ENCODE measurements at places on chromosomes 6 and 20.
A peak's percentile ranks its signal among the peaks of the same experiment; 100 is the strongest.

DNA sequence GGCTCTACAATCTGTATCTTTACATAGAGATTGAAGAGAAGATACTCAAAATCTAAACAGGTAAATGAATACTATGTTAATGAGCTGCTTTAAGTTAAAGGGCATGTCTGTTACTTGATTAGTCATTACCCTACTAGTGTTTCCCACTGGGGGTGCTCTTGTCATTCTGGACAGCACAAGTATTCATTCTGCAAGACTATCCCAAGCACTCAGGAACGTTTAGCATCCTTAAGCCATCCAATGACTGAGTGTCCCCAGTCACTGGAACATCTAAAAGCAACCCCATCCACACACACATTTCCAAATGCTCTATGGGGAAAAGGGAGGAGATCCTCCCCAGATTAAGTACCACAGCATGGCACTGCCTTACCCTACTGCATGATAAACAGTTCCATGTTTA lies 25.7 kb downstream of the EZR start:
- no peak for DNase-seq

- DNase-seq = no peak
These were observed 277.3 kb downstream of the ZNF217 start for GRCh38 chr20:53316206-53316937.

DNA sequence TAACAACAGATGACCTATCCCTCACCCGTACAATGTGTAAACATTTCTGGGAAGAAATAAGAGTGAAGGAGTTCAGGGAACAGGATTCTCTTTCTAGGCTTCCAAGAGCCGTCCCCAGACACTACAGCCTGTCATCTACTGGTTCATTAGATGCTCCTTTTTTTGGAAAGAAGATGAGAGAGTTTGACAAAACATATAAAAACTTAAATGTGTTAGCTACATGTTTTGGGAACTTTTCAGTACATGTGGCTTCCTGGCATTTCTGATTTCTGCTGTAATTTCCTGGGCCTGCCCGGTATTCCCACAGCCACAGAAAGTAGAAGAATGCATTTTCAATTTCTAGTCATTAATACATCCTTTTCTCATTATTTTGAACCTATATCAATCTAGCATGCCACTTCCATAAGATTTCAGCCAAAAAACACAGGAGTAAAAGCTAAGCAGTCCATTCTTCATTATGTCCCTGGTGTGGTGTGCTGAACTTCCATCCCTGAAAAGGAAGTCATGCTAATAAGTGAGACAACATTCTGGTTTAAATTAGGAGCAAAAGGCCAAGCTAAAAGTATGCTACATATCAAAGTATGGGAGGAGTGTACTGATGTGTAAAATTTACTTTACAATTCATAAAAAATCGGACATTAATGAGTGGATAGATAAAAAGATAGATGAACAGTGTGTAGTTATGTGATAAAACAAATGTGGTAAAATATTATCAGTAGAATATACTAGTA lies 198.2 kb downstream of the WDR27 start:
- DNase-seq = no peak

- DNase-seq = no peak
These were observed 180.4 kb upstream of the FOXQ1 start for GRCh38 chr6:1131285-1132079.

DNA sequence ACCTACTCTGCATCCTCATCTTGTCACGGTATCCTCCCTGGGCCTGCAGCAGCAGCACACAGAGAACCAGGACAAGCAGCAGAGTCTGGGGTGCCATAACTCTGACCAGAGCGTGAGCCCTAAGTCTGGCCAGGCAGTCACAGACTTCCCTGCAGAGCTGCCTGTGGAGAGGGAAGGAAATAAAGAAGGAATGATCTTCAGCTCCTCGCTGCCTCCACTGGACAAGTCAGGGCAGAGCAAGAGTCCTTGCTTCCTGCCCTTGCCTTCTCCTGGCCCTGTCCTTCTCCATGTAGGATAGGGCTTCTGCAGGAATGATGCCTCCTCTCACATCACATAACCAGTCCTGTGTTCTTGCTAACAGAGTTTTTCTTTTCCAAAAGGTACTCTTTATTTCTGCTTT lies 15.9 kb upstream of the WFDC11 start:
- no peak for DNase-seq

- no peak for DNase-seq
These were observed 21.6 kb downstream of the MGME1 start for GRCh38 chr20:17990278-17990972.

GRCh38 chr20:31718952-31719643 lies 3.6 kb downstream of the BCL2L1 start:
- DNase-seq = no peak

GRCh38 chr6:162525181-162525580 lies 202.4 kb downstream of the PRKN start:
- no peak for DNase-seq

GRCh38 chr6:12602951-12603672 lies 113.5 kb upstream of the PHACTR1 start:
- no peak for DNase-seq

- no peak for DNase-seq
These were observed 111.5 kb downstream of the TMEM242 start for GRCh38 chr6:157211603-157212455.

DNA sequence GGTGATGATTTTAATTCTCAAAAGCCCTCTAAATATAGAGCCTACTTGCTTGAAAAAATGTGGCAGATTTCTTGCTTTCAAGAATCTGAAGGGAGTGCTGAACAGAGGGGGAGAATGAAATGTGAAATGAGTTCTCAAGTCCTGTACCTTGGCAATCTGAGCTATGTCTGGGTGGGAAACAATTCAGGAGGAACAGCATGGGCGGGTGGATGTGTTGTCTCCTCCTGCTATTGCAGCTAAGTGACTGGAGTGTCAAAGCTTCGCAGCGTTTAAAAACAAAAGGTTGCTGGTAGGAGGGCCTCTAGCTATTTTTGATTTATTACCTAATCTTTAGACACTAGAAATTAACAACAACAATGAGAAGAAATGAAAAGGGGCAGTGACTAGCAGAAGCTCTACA lies 102.5 kb upstream of the ARG1 start:
- no peak for DNase-seq

DNA sequence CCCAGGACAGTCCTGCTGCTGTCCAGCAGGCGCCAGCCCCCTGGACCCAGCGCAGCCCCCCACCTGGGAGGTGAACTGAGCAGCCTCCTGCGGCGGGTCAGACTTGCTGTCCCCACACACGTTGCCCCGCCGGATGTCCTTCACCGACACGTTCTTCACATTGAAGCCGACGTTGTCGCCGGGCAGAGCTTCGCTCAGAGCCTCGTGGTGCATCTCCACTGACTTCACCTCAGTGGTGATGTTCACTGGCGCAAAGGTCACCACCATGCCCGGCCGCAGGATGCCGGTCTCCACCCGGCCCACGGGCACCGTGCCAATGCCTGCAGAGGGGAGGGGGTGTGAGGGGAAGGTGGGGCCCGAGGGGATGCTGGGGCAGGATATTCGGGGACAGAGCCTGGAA lies 8.5 kb downstream of the EEF1A2 start:
- no peak for DNase-seq

GRCh38 chr6:87407901-87408720 lies at the start of gene CFAP206:
Gene CFAP206 (plus strand): TSS chr6:87407972. CDS start chr6:87409840, 1,868 bp downstream.
- DNase-seq = peak; percentile 49

DNA sequence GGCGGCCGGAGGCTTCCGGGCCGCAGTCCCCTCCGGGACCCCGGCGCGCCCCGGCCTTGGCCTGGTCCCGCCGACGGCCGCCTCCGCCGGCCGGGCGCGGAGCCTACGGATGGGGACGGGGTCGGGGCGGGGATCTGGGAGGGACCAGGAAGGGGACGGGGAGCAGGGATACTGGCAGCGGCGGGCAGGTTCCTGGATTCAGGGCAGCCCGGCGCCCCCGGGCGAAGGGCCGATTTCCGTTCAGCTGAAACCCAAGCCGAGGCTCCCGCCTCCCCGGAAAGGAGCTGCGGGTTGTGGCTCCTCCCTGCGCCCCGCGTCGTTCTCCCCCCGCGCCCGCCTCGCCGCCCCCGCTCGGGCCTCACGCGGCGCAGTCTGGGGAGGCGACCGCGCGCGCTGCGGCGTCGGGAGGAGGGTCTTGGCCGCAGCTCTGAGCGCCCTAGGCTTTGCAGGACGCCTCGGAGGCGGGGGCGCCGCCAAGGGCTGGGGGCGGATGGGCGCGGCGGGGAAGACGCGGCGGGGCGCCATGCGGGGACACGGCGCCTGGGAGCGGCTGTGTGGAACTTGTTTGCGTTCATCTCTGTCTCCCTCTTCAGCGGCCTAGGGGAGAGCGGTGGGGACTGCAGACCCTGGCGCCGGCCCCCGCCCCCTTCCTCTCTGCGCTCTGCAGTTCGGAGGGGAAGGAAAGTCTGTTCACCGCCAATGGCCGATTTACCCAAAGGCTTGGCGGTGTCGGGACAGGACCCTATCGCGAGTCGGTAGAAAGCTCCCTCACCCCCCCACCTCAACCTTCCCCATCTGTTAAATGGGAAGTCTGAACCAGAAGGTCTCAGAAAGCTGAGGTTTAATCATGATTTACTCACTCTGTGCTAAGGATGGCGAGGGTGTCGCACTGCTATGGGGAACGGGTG lies 22.7 kb upstream of the TMEM181 start:
- no peak for DNase-seq

GRCh38 chr6:11815231-11815630 lies 36.6 kb upstream of the ADTRP start:
- no peak for DNase-seq

- no peak for DNase-seq
These were observed 28.7 kb upstream of the KIF13A start for GRCh38 chr6:18016133-18016532.

- DNase-seq = no peak
These were observed 19.9 kb upstream of the ADTRP start for GRCh38 chr6:11798538-11798937.

DNA sequence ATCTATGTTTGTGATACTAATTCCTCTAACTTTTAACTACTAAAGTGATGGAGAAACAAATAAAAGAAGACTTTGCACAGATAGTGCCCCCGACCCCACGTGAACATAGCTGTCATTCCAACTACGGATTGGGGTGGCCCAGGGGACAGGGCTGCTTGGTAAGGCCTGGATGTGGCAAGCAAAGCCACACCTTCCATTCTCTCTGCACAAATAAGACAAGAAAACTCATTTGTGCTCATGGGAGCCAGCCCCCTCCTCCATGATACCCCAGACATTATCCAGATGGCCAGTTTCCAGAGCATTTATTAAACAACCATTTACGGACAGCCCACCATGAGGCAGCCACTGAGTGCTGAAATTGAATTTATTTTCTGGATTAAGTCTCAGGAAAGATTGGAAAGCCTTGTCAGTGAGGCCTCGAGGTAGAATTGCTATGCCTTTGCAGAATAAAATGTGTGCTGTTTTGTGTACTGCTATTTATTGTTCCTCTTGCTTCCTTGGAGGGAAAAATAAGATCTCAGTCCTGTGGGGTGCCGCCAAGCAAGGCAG lies 151.2 kb downstream of the UNC5CL start:
- DNase-seq = no peak

DNA sequence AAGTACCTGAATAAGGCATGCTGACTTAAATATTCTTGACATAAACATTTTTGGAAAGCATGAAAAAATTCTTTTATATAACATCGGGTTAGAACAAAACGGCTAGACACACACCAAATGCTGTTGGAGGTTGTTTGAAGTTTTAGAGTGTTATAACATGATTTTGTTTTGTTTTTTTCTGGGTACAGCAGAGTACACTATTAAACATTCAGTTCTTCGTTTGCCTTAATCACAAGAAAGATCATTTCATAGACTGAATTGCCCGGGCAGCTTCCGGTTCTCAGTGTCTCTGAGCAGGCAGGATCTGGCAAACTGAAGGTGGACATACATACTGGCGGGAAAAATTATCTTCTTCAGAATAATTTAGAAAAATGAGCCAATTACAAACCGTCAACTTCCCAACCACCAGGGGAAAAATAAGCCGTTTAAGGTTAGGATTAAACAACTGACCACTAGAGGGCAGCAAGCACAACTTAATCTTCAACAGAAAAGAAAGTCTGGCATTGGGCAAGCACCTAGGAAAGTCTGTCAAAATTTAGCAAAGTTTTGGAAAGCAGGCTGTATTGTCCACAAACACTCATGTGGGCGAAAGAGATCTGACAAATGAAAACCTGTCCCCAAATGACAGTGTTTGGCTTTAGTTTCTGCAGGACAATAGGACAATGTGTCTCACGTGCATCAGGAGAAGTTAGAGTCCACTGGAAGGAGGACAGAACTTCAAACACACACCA lies 15.0 kb downstream of the ZNF217 start:
- DNase-seq = peak; percentile 39

DNA sequence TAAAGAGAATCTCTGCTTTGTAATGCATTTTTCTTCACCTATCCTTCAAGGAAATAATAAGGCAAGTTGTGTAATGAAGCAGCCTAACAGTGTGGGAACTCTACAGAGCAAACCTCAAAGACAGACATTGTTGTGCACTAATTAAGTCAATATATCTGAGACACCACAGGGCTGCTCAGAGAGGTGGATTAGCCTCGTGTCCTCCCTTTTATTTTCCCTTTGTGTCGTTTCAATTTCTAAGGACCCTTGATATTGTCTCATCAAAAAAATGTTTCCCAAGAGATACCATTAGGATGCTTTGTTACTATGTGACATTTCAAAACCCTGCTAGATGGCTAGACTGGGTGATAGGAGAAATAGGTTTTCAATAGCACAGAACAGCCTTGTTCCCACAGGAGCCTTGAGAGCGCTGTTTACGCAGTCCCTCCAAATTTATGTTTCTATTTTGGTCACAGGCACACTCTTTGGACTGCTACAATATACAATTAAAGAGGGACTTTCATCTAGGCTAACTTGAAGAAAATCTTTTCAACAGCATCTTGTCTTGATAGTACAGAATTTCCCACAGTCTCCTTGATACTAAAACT lies 23.1 kb downstream of the UBE3D start:
- DNase-seq = no peak

GRCh38 chr6:36463676-36464075 lies 20.9 kb downstream of the KCTD20 start:
- no peak for DNase-seq

DNA sequence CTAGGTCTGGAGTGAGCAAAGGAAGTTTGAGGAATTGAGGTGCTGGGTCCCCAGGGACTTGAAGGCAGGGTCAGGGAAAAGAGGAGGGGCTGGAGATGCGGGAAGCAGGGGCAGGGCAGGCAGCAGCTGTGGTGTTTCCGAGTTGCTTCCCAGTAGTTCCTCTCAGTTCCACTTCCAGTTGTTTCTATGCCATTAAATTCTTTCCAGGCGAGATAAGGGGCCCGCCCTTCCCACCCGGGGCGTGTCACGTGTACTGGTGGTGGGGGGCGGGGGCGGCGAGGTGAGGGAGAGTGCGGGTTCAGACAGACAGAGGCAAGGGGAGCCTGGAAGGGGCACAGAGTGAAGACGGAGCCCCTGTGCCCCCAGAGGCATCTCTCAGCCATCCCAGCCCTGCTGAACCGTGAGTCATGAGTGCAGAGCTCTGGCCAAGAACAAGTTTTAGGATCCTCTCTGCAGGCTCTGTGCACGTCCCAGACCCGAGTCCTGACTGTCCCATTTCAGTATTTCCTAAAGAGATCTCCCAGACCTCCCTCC lies 977 bp downstream of the TNXB start:
- DNase-seq = no peak

DNA sequence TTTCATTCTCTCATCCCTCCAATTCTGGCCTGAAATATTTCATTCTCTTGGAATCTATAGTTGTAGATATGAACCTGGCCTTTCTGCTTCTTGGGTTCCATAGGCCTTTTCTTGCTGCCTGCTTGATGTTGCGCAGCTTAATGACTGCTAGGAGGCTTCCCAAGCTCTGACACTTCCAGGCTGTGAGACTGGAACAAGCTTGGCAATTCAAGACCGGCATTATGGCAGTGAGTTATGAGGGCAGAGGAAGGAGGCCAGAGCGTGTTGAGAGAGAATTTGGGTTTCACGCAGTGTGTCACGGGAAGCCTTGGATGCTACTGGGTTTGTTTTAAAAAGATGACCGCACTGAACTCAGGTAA lies 948 bp upstream of the DNAJC5 start:
- DNase-seq = no peak

- DNase-seq = no peak
These were observed 10.1 kb upstream of the TMEM244 start for GRCh38 chr6:129871221-129871620.

Data from activated naive CD8-positive, alpha-beta T cell treated with anti-CD3 and anti-CD28 coated beads, Interleukin-2, amount 50 U/mL, for 16 hours (primary cell).